T-helper 1 cell (primary cell): ENCODE measurements at places on chromosomes 3 and 15.

- no peak for DNase-seq
Measured at GRCh38 chr3:125480656-125481374, 39.2 kb downstream of the SNX4 start.

DNA sequence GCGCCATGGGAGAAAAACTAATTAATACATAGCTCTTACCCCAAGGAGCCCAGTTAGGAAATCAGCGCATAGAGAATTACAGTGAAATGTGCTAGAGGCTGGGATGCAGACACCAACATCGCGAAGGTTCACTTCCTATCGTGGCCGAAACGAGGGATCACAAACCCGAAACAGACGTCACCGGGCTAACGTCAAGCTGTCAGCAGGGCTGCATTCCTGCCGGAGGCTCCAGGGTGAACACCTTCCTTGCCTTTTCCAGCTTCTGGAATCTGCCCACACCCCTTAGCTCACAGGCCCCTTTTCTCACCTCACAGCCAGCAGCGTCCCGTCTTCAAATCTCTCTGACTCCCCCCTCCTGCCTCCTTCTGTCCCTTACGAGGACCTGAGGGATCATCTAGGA is 13.0 kb downstream of the GP5 start:
- DNase-seq: no peak

GRCh38 chr3:46668116-46668515 is 25.4 kb downstream of the ALS2CL start:
- no peak for DNase-seq

DNA sequence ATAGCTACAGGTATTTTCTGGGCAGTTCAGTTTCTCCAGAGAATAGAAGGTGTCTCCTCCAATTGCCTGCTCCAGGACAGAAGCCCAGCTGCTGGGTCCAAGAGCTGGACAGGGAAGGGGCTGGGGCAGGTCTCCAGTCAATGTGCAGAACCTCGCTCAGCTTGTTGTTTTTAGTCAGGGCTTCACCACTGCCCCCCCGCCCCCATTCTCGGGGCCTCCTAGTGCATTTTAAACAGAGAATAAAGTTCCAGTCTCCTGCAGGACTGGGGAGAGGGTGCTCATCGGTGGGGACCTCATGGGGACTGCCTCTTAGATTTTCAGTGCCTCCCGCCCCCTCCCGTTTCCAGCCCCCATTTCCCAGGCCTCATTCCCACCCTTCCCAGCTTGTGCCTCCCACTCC is 216.6 kb downstream of the XXYLT1 start:
- DNase-seq: no peak

DNA sequence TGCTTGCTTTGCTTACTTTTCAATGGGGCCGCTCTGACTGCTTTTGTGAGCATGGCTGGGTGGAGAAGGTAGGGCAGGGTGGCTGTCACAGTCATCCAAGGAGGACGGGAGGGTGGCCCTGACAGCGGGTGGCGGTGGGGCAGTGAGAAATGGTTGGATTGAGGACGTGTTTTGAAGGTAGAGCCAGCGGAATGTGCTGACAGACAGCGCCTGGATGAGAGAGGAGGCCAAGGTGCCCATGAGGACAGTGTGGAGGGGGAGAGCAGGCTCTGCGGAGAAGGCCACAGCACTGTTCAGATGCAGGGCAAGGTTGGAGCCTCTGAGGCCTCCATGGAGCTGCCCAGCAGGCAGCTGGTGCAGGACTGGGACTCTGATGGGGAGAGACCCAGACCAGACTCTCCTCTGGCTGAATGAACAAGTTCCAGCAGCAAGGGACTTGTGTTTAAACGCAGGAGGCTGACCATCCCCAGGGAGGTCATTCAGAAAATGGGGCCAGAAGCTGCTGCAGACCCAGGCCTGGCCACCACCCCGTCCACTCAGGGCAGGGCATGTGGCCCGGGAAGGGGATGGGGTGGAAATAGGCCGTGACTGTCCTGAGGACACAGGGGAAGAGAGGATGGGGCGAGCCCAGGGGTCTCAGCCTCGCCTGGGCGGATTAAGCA is 120.3 kb upstream of the PRR20G start:
- no peak for DNase-seq

- no peak for DNase-seq
Measured at GRCh38 chr3:146342989-146343388, 92.1 kb upstream of the PLSCR4 start.

DNA sequence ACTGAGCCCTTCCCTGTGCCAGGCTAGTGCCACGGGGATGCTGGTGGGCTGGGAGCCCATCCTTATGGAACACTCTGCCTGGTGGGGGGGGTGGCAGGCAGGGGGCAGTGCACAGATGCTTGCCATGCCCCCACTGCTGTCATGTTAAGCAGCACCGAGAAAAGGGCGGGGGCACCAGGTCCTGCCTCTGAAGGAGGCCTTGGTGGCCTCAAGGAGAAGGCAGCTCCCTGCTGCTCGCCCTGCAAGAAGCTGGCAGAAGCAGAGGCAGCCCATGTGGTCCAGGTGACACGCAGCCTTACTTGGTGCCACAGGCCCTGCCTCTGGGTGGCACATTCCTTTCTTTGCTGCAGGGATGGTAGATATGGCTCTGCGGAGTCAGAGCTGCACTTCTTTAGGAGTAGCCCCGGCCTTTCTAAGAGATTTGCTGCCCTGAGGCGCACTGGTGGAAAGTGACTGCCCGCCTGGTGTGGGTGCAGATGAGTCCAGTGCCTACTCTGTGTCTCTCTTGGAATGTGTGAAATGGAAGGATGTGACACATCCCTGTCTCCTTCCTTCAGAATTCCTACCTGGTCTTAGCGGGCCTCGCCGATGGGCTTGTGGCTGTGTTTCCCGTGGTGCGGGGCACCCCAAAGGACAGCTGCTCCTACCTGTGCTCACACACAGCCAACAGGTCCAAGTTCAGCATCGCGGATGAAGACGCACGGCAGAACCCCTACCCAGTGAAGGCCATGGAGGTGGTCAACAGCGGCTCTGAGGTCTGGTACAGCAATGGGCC is 145.8 kb downstream of the LRRK1 start:
- DNase-seq: no peak

GRCh38 chr15:22942877-22943276 is 37.3 kb downstream of the CYFIP1 start:
- no peak for DNase-seq

- no peak for DNase-seq
Measured at GRCh38 chr3:69718866-69719586, 20.2 kb upstream of the MITF start.

GRCh38 chr3:151974067-151974466 is 100.6 kb downstream of the SUCNR1 start:
- no peak for DNase-seq

DNA sequence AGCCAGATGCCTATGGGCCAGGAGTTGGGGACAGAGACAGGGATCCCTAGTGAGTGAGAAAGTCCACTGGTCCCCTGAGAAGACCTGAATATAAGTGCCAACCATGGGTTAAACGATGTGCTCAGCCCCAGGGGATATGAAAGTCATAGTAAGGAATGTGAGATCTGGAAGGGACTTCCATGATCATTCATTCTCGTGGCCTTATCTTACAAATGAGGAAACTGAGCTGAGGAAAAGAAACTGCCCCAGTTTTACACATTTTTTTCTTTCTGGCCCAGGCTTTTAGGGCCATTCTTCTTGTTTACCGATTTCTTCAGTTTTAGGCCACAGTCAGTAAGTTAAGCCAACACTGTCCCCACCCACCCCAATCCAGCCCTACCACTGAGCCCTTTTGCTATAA is 11.1 kb downstream of the CD80 start:
- DNase-seq: no peak

DNA sequence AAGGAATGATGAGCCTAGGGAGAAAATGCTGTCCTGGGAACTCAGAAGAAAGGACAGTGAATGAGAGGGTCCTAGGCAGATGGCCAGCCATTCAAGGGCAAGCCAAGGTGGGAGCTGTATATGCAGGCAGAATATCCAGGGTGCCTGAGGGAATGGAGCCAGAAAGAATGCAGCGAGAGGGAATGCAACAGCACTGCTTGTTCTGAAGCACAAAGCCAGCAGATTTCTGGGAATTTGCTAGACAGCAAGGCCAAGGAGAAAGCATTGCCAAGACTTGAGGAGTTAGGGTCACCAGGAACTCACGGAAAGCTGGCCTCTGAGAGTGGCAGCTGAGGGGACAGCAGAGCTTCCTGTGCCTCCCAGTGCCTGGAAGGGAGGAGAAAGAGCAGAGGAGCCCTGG is 200.6 kb downstream of the MYRIP start:
- DNase-seq: no peak

- DNase-seq: no peak
Measured at GRCh38 chr15:93527374-93528050, 438.5 kb upstream of the RGMA start.

- DNase-seq: no peak
Measured at GRCh38 chr3:27360113-27361078, 8.8 kb downstream of the NEK10 start.

DNA sequence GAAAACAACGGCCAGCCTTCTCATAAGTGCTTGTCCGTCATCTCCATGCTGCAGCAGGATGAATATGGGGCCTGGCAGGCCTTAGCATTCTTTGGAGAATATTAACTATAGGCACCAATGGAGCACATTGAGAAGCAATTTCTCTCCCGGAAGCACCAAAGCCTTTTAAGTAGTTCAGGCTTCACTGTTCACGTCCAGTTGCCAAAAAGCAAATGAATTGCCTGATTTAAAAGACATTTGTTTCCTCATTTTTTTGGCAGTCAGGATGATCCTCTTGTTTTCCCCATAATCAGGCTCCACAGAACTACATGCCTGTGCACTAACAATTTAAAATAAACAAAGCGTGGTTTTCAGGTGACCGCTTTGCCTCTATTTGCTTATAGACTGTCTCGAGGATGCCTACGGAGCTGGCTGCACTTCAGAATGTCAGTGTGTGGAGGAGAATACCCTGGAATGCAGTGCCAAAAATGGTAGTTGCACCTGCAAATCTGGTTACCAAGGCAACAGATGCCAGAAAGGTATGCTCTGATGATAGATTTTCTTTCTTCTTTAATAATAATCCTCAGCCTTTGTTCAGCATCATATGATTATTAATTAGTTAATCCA is 725.2 kb upstream of the GOLIM4 start:
- no peak for DNase-seq

DNA sequence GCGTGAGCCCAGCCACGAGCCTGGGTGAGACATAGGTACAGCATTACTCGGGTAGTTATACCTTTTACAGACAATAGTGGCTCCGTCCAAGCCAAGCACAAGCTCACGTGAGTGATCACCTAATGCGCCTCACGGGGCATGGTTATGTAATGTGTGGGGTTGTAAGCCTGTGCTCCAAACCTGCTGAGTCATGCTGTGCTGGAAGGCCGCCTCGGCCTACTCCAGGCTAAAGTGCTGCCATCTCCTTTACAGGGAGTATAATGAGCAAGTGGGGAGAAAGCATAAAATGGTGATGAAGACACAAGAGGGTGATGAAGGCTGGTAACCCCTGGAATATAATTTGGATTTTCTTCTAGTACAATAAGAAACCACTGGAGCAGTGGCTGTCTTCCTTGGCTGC is 175.8 kb upstream of the STT3B start:
- no peak for DNase-seq

- no peak for DNase-seq
Measured at GRCh38 chr3:137264843-137265330, 307.1 kb downstream of the IL20RB start.

- DNase-seq: no peak
Measured at GRCh38 chr3:14879211-14879874, 60.6 kb downstream of the FGD5 start.

- DNase-seq: no peak
Measured at GRCh38 chr3:136653628-136654027, 98.5 kb downstream of the STAG1 start.

DNA sequence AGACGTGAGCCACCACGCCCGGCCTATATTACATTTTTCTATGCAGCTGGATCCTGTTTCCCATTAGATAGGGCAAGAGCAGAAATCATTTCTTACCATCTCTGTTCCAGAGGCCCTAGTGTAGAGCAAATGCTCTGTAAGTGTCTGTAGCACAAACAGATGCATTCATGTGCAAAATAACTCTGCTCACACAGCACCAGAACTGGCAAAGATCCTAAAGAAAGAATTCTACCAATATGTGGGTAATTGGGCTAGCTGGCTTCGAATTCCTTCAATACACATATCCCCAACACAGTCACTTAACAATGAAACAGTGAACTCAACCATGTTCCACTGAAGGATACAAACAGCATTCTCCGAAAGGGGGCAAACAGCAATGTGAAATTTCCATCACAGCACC is 32.7 kb upstream of the DCUN1D1 start:
- DNase-seq: no peak

- DNase-seq: no peak
Measured at GRCh38 chr3:138474163-138474562, 39.7 kb downstream of the ESYT3 start.

- DNase-seq: no peak
Measured at GRCh38 chr3:154334973-154335420, 10.7 kb upstream of the DHX36 start.

DNA sequence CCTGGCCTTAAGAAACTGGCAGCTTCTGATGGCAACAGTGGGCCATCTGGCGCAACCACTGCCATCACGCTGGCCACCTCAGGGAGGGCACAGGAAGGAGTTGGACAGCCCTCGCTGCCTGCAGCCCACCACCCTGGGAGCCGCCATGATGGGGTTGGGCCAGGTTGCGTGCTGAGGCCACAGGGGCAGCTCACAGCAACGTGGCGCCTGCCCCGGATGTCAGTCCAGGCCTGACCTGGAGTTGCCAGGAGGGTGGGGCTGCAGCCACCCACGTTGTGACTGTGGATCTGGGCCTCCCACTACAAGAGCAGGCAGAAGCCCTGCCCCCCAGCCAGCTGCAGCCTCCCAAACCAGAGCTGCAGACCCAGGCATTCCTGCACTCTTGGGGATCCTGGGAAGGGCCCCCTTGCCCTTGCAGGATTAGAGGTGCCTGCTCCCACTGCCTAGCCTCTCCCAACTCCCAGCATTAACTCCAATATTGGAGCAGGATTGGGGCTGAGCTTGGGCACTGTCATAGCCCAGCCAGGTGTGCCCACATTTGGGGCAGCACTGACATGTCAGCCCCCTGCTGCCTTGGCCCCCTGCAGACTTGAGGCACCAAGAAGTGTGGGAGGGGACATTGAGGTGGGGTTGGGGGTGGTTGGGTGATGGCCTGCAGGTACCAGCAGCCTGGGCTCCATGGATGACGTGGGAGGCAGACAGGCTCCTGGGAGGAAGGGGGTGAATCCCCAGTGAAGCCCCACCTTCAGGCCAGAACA is 468.9 kb upstream of the CCDC54 start:
- no peak for DNase-seq

- DNase-seq: no peak
Measured at GRCh38 chr3:29481969-29482767, 201.3 kb downstream of the RBMS3 start.

DNA sequence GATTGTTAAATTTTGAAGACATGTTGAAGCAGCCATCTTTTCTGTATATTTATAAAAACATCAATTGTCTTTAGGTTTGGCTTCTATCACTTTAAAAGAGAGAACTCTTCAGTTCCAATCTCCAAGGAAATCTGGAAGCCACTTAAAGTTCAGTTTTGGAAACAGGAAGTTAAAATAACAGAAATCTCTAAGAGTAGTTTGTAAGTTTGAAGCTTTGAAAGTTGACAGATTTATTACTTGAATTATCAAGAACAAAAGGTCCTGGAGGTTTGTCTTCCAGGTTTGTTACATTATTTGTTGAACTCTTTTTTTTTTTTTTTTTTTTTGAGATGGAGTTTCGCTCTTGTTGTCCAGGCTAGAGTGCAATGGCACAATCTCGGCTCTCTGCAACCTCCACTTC is 30.0 kb downstream of the RNF111 start:
- DNase-seq: no peak

GRCh38 chr3:138434276-138434874 is at the start of gene ESYT3:
ESYT3 (plus strand) TSS chr3:138434616; CDS start chr3:138434799, 183 bp downstream.
- DNase-seq: peak; percentile 11

- no peak for DNase-seq
Measured at GRCh38 chr3:116899253-116899652, 189.7 kb downstream of the TUSC7 start.

GRCh38 chr15:71302861-71303410 is 187.7 kb downstream of the THSD4 start:
- DNase-seq: no peak
